Activated CD4-positive, alpha-beta T cell treated with anti-CD3 and anti-CD28 coated beads, Interleukin-2, amount 50 U/mL, for 1 hour (primary cell): ENCODE measurements at places on chromosomes 7 and 10.

GRCh38 chr10:114057855-114058254 is 14.2 kb downstream of the ADRB1 start:
- DNase-seq, result no peak

DNA sequence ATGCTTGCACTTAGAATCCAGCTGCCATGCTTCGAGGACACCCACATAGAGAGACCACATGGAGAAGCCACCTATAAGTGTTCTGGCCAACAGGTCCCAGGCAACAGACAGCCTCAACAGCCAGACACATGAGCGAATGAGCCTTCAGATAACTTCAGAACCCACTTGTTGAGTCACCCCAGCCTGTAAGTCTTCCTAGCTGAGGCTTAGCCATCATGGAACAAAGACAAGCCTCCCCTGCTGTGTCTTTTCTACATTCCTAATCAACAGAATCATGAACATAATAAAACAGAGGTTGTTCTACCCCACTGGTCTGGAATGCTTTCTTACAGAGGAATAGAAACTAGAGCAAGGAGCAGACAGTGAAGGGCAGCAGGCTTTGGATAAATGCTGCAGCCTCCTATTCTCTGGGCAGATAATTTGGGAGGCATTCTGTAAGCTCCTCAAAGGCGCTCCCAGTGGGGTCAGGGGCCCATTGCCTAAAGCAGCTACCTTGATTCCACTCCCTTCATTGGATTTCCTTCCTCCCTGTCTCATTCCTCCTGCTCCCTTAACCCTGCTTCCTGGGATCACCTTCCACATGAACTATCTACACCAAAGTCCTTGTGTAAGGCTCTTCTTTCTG is 4.6 kb downstream of the TLL2 start:
- DNase-seq, result no peak

DNA sequence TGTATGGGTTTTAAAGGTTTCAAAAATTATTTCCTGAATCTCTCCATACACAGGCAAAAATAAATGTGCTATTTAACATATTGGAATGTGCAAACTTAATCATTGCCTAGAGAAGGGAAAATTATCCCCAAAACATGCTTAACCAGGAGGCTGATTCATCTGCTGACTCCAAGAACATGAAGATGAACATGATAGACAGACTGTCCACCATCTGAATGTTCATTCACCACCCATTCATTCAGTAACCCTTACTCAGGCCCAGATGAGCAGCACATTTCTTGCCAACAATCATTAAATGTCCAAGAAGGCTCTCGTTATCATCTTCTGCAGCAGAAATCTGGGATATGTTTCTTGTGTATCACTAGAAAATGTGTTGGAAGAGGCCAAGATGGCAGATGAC is 110.6 kb downstream of the PPP1R9A start:
- DNase-seq, result no peak

GRCh38 chr10:69752479-69752878 is 49.2 kb upstream of the COL13A1 start:
- DNase-seq, result no peak

DNA sequence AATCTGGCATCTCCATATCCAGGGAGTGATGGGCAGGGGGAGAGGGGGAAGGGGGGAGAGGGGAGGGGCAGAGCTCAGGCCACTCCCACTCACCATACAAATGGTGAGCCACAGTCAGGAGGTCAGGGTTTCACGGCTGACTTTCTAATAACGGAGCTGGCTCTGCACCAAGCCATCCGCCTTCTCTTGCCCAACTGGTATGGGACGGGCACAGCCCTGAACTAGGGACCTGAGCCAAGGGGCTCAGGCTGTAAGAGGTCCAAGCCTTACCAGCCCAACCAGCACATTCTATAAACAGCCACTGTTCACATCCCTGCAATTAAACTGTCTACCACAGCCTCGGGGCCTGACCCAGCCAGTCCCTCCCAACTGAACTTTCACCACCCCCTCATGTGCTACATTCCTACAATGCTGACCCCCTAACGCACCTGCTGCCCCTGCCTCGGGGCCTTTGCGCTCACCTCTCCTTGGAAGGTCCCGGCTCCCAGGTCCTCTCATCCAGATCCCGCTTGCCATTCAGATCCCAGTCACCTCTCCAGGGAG is 32.5 kb downstream of the RGS10 start:
- no peak for DNase-seq

DNA sequence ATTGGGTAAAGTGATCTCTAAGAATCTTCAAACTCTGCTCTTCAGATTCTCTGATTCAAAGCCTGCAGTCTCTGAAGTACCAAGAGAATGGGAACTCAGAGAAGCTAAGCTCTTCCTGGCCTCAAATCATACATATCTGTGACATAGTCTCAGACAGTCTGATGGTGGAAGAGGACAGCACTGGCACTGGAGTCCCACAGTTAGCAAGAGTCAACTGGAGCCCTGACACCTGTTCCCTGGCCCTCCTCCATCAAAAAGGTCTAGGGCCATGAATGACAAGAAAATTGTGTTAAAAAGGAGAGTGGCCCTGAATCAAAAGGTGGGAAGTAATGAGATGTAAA is 37.7 kb downstream of the PRSS2 start:
- no peak for DNase-seq

- DNase-seq, result no peak
Observed at GRCh38 chr7:142299237-142299781, 41.5 kb upstream of the PRSS58 start.

DNA sequence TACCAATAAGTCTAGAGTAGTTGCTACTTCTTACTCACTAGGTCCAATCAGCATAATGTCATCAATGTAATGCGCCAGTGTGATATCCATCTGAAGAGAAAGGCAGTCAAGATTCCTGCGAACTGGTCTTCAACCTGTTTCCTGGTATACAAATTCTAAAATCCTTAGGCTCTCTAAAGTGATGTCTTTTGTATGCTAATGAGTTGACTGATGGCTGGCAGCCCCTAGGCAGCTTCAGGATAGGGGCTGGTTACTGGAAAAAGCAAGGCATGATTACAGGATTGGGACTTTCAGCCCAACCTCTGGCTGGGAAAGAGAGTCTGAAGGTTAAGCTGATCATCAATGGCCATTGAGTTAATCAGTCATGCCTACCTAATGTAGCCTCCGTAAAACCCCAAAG is 250.2 kb upstream of the PTER start:
- no peak for DNase-seq

DNA sequence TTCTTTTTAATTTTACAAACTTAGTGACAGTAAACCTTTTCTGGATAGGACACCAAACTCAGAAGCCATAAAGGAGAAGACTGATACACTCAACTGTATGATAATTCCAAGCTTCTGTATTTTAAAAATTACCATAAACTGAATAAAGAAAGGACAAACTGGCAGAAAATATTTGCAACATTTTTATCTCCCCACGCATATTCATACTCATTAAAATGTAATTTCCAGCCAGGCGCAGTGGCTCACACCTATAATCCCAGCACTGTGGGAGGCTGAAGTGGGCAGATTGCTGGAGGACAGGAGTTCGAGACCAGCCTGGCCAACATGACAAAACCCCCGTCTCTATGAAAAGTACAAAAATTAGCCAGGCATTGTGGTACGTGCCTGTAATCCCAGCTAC is 67.7 kb downstream of the HIBADH start:
- DNase-seq, result no peak
